Astrocyte of the spinal cord (primary cell): ENCODE measurements at places on chromosomes 2 and 18.

GRCh38 chr2:201116959-201117734 lies 1.2 kb downstream of the CFLAR start:
- peak; percentile 87 for DNase-seq

DNA sequence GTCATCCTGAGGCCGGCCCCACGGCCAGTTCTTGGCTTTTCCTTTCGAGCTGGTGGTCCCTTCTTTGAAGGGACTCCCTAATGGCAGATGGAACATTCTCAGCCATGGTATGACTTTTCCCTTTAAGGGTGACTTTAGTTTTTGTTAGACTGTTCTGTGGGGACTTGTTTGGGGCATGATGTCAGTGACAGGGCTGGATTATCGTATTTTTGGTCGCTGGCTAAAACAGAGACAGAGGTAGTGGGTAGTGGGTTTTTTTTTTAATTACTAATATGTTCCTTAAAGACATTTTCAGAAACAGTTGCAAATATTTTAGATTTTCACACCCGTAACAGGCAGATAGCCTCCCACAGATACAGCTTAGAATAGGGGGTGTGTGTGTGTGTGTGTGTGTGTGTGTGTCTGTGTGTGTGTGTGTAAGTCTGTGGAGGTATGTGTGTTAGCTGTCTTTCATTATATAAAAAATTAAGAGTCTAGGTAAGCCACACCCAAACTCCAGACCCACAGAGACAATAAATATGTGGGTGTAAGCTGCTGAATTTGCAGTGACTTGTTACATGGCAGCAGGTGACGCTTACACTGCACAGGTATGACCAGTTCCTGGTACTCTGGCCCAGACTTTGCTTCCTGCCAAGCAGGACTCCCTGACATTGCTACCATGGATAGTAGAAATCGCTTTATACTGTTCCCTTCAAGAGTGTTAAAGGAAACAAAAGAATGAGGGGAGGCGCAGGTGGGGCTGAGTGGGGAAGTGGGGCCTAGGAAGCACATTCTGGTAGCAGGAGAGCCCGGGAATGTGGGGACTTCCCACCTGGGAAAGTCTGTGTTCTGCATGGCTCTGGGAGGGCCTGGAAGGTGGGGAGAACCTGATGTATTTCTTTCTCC lies 20.9 kb downstream of the NCK2 start:
- no peak for DNase-seq

GRCh38 chr2:221106241-221106640 lies 465.9 kb downstream of the EPHA4 start:
- no peak for DNase-seq

- peak; percentile 84 for DNase-seq
These were observed 59.2 kb downstream of the IL1R2 start for GRCh38 chr2:102050854-102051391.

- DNase-seq: no peak
These were observed 340.6 kb downstream of the NYAP2 start for GRCh38 chr2:225740086-225740485.

- DNase-seq: no peak
These were observed 67.1 kb downstream of the MARCO start for GRCh38 chr2:119009110-119009509.

GRCh38 chr2:220941683-220942082 lies 630.4 kb downstream of the EPHA4 start:
- DNase-seq: no peak

GRCh38 chr18:51236225-51236624 lies 38.7 kb upstream of the MEX3C start:
- DNase-seq: peak; percentile 55

- no peak for DNase-seq
These were observed 4.9 kb upstream of the KLHL41 start for GRCh38 chr2:169504651-169505050.

- DNase-seq: no peak
These were observed 158.9 kb downstream of the LRRTM4 start for GRCh38 chr2:77363277-77363676.
